Neural progenitor cell (in vitro differentiated cells): ENCODE measurements at places on chromosomes 2 and 18. TPM values are rescaled to one million over a fixed set of nuclear protein-coding genes. Genes with fewer than 3 reads are reported as not detected.

- no peak for DNase-seq
- H3K4me1 ChIP-seq, result no peaks in the 10 kb centered on the region
- H3K27me3 ChIP-seq, result no peaks in the 10 kb centered on the region
- no peak overlapping the region for H3K4me3 ChIP-seq
- H3K36me3 ChIP-seq, result no peaks in the 10 kb centered on the region
These were observed 289.6 kb downstream of the CYP26B1 start for GRCh38 chr2:71858071-71858470.

DNA sequence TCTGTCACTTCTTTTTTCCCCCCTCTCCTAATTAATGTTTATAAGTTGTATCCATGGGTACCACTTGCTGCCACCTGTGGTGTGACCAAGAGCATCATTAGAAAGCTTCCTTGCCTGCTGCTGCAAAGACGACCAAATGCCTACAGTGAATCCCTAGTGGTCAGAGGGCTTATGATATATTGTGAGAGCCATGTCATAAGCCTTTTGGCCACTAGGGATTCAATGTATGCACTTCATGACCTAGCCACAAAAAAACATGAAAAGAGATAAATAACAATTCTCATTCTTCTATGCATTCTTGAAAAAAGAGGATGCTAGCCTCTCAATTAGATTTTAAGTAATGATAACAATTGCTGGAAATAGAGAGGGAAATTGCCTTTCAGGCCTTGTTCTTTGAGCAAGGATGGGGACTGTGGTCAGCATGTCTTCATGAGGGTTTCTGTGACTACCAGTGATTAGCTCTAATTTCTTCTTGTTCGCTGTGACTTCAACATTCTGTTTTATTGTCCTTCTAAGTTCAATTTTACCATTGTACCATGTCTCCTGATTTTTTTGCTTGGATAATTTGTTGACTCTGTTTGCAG, 435.3 kb downstream of the TGIF1 start:
- no peaks in the 10 kb centered on the region for H3K27me3 ChIP-seq
- H3K27ac ChIP-seq, result no peak overlapping the region
- H3K4me3 ChIP-seq, result no peak overlapping the region
- peak; percentile 35 for DNase-seq
- H3K4me1 ChIP-seq, result peaks cover 8% of the 10 kb centered on the region

DNA sequence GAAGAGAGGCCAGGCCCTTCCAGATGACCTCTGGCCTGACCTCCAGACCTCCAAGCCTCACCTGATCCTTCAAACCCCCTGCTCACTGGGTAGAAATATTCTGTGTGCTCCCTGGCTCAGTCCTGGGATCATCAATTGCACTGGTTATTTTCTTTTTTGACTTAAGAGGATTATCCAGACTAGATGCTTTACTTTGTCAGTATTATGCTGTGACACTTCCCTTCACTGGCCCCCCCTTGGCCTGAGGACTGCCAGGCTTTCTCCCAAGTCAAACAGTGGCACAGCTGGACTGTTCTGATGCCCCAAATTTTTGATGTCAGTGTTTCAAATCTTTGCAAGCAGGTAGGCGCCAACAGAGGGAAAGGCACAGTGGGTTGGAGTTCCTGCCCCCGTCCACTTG, 156.3 kb upstream of the SKOR2 start:
- no peak overlapping the region for H3K27ac ChIP-seq
- DNase-seq, result peak; percentile 14
- H3K4me3 ChIP-seq, result no peak overlapping the region
- H3K4me1 ChIP-seq, result peaks cover 16% of the 10 kb centered on the region
- no peaks in the 10 kb centered on the region for H3K27me3 ChIP-seq
- H3K36me3 ChIP-seq, result no peaks in the 10 kb centered on the region

- H3K4me3 ChIP-seq, result no peak overlapping the region
- no peak for DNase-seq
- H3K4me1 ChIP-seq, result peaks cover 26% of the 10 kb centered on the region
- H3K27ac ChIP-seq, result no peak overlapping the region
- H3K36me3 ChIP-seq, result no peaks in the 10 kb centered on the region
These were observed 3.5 kb upstream of the NOSTRIN start for GRCh38 chr2:168798888-168799410.

Gene SERPINB13
- total RNA-seq, result not detected in 2 replicates

DNA sequence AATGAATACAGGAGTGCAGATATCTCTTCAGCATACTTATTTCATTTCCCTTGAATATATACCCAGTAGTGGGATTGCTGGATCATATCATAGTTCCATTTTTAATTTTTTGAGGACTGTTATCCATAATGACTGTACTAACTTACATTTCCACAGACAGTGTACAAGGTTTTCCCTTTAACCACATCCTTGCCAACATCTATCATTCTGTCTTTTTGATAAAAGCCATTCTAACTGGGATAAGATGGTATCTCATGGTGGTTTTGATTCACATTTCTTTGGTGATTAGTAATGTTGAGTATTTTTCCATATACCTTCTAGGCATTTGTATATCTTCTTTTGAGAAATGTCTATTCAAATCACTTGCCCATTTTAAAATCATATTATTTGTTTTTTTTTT, 325.2 kb downstream of the CYP26B1 start:
- H3K27me3 ChIP-seq, result no peaks in the 10 kb centered on the region
- H3K4me3 ChIP-seq, result no peak overlapping the region
- H3K27ac ChIP-seq, result no peak overlapping the region
- H3K36me3 ChIP-seq, result no peaks in the 10 kb centered on the region
- no peaks in the 10 kb centered on the region for H3K4me1 ChIP-seq

Gene USP37
- total RNA-seq, result 21.0 and 35.1 TPM in 2 replicates

- H3K36me3 ChIP-seq, result peaks cover 7% of the 10 kb centered on the region
- no peaks in the 10 kb centered on the region for H3K4me1 ChIP-seq
- no peaks in the 10 kb centered on the region for H3K27me3 ChIP-seq
- H3K4me3 ChIP-seq, result no peak overlapping the region
These were observed 13.7 kb downstream of the KANSL1L start for GRCh38 chr2:210157526-210157925.

- DNase-seq, result peak; percentile 31
- no peak overlapping the region for H3K4me3 ChIP-seq
- H3K27ac ChIP-seq, result no peak overlapping the region
- no peaks in the 10 kb centered on the region for H3K4me1 ChIP-seq
- H3K27me3 ChIP-seq, result peaks cover 15% of the 10 kb centered on the region
- no peaks in the 10 kb centered on the region for H3K36me3 ChIP-seq
These were observed 1.6 kb upstream of the GPR45 start for GRCh38 chr2:105239924-105240323.

- DNase-seq, result no peak
- H3K4me3 ChIP-seq, result no peak overlapping the region
- H3K27ac ChIP-seq, result no peak overlapping the region
- no peaks in the 10 kb centered on the region for H3K27me3 ChIP-seq
These were observed 160.1 kb downstream of the DYSF start for GRCh38 chr2:71613403-71613952.

GRCh38 chr2:201860636-201861066, 54.3 kb downstream of the CDK15 start:
- no peaks in the 10 kb centered on the region for H3K36me3 ChIP-seq
- H3K27me3 ChIP-seq, result no peaks in the 10 kb centered on the region
- DNase-seq, result peak; percentile 86
- peaks cover 49% of the 10 kb centered on the region for H3K4me1 ChIP-seq
- no peak overlapping the region for H3K27ac ChIP-seq

DNA sequence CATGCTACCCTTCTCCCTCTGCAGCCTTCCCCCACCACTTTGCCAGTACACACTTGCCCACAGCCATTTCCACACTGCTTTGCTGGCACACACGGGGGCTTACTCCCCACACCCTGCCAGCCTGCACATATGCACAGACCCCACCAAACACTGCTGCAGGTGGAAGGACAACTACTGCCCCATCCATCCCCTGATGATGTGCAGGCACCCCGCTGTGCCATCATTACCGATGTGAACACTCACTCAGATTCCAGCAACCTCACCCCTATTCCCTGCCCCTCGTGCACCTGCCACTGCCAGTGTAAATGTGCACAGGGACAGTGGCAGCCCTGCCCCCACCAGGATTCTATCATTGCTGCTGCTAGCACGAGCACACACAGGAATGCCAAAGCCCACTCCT, 1400.8 kb upstream of the DDX18 start:
- H3K4me1 ChIP-seq, result no peaks in the 10 kb centered on the region
- H3K27me3 ChIP-seq, result no peaks in the 10 kb centered on the region
- H3K4me3 ChIP-seq, result no peak overlapping the region

Gene PTMA
- total RNA-seq, result 1,850 and 2,102 TPM in 2 replicates

DNA sequence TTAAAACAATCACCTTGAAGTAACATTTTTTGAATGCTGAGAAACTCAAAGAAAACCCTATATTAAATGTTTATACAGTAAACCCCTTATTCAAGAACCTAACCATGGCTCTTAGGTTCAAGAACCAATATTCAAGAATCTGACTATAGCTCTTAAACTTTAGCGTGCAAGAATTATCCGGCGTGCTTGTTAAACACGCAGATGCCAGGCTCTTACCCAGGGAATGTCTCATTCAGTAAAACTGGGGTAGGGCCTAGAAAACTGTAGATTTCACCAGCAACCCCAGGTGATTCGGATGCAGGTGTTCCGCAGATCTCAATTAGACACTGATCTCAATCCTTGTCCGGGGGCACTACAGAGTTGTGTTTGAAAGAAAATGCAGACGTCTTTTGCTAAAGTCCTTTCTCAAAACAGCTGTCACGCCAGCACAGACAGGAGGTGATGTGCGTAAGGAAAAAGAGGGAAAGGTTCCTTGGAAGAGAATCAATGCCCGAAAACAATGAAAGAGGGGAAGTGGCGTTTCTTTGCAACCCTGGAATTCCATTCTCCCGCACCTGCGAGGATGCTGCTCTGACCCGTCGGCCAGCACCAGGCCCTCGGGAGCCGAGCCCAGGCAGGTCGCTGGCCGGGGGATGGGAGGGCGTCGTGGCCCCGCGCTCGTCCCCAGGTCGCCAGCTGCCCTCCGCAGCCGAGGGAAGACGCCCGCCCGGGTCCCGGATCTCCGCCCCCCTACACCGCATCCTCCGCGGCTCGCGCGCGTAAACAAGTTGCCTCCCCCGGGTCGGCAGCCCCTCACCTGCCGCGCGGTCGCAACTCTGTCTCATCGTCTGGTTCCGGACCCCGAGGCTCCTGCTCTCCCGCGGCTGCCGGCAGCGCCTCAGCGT, 851 bp downstream of the EIF2AK3 start:
- peak overlapping the region; percentile 79 for H3K27ac ChIP-seq
- H3K4me1 ChIP-seq, result peaks cover 16% of the 10 kb centered on the region
- no peaks in the 10 kb centered on the region for H3K36me3 ChIP-seq
- no peaks in the 10 kb centered on the region for H3K27me3 ChIP-seq
- peak overlapping the region; percentile 96 for H3K4me3 ChIP-seq

Gene IL36A
- total RNA-seq, result not detected in 2 replicates

GRCh38 chr2:37870829-37871228, 54.3 kb upstream of the RMDN2 start:
- no peaks in the 10 kb centered on the region for H3K27me3 ChIP-seq
- no peak overlapping the region for H3K27ac ChIP-seq
- no peaks in the 10 kb centered on the region for H3K36me3 ChIP-seq
- peaks cover 7% of the 10 kb centered on the region for H3K4me1 ChIP-seq
